ENCODE measurements at places on chromosomes 4 and X.

DNA sequence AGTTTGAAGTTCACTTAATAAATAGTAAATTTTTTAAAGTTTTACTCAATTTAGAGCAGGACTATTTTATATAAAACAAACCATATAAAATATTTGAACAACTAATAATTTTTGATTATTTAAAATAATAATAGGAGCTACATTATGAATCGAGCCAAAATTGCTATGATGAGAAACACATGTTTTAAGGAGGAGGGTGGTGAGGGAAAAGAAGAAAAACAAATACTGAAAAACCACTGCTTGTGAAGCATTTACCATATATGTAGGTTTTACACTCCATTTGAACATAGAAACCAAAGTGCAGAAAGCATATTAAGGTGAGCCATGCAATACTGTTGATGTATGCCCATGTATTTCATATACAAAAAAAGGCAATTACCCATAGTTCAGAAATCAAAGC, 448.9 kb downstream of the FSTL5 start:
- DNase-seq: peak; percentile 19

DNA sequence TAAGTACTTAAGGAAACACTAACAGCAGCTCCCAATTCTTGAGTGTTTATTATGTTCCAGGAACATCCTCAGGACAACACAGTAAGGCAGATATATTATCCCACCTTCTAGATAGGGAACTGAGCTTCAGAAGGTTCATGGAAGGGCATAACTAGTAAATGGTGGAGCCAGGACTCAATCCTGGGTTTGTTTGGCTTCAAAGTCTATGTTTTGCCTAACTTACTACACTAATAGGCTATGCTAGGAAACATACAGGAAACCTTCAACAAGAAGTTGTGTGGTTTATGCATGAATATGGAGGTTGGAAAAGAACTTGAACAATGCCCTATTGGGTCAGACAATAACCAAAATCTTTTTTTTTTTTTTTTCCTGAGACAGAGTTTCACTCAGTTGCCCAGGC, 72.5 kb upstream of the GPR34 start:
- no peak for DNase-seq

DNA sequence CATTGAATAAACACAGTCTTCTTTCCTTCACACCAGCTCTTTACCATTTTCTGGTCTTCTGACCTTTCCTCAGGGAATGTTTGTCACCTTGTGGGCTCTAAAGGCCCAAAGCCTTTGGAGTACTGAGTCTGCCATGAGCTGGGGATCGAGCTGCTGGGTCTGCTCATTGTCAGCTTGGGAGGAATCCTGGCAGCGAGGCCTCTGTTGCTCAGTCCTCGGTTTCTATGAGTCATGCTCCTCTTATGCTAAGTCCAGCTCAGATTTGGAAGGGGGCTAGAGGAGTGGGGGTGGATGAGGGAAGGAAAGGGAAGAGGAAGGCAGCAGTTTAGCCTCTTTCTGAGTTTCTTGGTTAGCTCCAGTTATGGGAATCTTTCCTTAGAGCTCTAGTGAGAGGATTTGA, 31.1 kb downstream of the NHSL2 start:
- peak; percentile 21 for DNase-seq

GRCh38 chr4:8861576-8862295, 9.9 kb downstream of the HMX1 start:
- DNase-seq: no peak

GRCh38 chr4:127782025-127782274, 172 bp upstream of the HSPA4L start:
- peak; percentile 50 for DNase-seq

GRCh38 chr4:56657818-56658217, 23.3 kb downstream of the HOPX start:
- no peak for DNase-seq

GRCh38 chrX:43676971-43677572, 21.0 kb downstream of the MAOA start:
- DNase-seq: no peak

DNA sequence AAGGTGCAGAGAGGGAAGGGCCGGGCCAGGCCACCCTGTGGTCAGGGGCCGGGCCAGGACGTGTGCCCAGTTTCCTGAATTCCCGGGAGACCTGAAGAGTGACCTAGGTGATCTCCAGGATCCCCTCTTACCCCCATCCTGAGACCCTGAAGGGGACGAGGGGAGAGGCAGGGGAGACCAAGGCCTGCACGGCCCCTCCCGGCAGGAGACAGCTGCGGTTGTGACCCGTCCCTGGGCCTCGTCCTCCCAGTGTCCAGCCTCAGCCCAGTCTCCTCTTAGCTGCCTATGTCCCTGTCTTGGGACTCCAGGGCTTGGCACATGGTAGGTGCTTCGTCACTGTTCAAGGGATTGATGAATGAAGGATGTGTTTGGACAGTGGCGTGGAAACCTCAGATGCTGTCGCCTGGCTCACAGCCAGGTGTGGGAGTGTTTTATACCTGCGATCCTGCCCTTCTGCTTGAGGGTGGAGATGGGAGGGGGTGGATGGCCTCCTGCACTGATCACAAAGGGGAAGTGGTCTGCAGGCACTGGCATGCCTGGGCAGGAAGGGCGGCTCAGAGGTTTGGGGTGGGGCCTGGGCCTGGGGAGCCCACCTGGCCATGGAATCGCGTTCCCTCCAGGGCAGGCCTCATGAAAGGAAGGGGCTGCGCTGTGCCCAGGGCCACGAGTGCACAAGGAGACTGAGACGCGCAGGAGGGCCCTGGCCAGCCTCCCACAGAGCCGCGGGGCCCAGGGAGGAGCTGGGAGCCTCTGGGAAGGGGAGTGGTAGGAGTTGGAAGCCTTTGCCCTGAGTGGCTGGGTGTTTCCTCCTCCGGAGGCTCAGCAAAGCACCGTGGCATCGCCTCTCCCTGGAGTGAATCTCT, 6.9 kb downstream of the SH3TC1 start:
- DNase-seq: no peak
